CD4-positive, alpha-beta T cell treated with Interleukin-6 at 100 ng/mL for 8 hours (primary cell): ENCODE measurements at places on chromosomes 1 and 21.

- no peak for DNase-seq
Observed at GRCh38 chr1:8652467-8653046, 164.9 kb downstream of the RERE start.

- no peak for DNase-seq
Observed at GRCh38 chr21:46363698-46364097, 39.7 kb downstream of the PCNT start.

DNA sequence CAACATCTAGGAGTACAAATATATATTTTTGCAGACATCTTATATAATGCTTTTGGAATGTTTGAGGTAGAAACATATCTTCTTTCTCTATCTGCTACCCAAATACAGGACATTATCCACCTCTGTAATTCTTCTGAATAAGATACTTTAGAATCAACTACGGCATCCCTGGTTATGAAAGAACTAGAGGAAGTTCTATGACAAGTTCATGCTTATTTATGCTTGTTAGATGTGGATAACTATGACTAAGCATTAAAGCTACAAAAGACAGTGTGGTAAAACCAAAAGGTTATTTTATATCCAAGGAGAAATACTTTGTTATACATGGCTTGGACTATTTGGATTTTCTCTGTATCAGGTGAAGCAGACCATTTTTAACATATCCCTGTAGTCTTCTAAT lies 894.0 kb downstream of the KCNT2 start:
- DNase-seq = no peak

- peak; percentile 40 for DNase-seq
Observed at GRCh38 chr1:39205781-39206464, 1.4 kb downstream of the MACF1 start.

- DNase-seq = no peak
Observed at GRCh38 chr21:14383596-14384180, 742 bp upstream of the HSPA13 start.

- DNase-seq = no peak
Observed at GRCh38 chr1:235759336-235759735, 107.4 kb downstream of the LYST start.

- DNase-seq = no peak
Observed at GRCh38 chr1:112540226-112540794, 31.5 kb downstream of the WNT2B start.

GRCh38 chr1:47333578-47333921 lies at the start of gene CMPK1:
Gene CMPK1, plus strand, starts transcription at chr1:47333790. Its CDS starts 156 bp downstream, at chr1:47333946.
- DNase-seq = peak; percentile 75

- no peak for DNase-seq
Observed at GRCh38 chr1:201466492-201466891, 2.5 kb downstream of the PHLDA3 start.

GRCh38 chr1:119448127-119448511 lies 33.2 kb downstream of the HSD3B2 start:
- DNase-seq = no peak

GRCh38 chr1:219460896-219461815 lies 151.7 kb downstream of the ZC3H11B start:
- no peak for DNase-seq

DNA sequence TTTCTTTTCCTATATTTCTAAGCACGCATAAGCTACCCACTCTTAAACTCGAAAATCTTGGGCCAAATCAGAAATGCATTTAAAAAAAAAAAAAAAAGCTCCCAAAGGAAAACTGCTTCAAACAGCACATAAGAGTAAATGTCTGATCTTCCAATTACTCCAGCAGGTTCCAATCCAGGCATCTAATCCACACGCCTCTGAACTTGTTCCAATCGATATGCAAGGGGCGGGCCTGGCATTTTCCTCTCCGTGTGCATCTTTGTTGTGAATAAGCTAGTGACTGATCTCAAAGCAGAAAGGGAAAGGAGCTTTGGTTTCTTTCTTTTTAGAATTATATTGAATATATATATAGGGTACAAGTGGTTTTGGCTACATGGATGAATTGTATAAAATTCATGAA lies 365.5 kb downstream of the PRDM2 start:
- no peak for DNase-seq

- DNase-seq = no peak
Observed at GRCh38 chr1:160653620-160654016, 6.8 kb upstream of the SLAMF1 start.

DNA sequence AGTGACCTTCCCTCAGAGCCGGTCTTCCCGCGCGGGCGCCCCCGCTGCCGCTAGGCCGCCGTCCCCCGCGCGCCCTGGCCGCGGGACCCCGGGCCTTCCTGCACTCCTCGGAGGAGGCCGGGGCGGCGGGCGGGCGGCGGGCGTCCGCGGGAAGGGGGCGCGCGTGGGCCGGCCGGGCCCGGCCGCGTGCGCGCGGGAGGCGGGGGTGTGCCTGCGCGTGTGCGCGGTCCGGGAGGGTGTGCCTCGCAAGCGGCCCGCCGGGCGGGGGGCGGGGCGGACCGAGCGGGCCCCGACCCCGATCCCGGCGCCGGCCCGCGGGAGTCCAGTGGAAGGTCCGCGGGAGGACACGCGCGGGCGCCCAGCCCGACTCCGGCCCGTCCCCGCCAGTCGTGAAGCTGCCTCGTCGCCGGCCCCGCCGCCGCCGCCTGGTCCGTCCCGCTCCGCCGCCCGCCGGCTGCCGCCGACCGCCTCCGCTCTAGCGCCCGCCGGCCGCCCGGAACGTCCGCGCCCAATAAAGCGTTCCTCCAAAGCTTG lies 438 bp downstream of the MRPS6 start:
- DNase-seq = peak; percentile 45

DNA sequence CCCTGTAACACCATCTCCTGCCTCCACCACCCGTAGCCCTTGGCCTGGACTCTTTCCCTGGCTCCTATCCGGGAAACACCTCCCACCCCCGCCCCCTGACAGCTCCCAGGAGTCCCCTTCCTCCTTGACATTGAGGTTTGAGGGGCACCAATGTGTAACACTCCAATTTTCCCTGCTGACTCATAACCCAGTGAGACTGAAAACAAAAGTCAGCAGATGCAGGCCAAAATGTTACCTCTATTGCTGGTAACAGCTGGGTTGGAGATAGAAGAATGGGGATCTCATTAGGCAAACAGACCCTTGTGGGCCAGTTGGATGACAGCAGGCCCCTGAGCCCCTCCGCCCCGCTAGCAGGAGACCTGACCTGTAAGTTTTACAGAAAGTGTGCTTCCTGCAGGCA lies 237.2 kb downstream of the KAZN start:
- no peak for DNase-seq

DNA sequence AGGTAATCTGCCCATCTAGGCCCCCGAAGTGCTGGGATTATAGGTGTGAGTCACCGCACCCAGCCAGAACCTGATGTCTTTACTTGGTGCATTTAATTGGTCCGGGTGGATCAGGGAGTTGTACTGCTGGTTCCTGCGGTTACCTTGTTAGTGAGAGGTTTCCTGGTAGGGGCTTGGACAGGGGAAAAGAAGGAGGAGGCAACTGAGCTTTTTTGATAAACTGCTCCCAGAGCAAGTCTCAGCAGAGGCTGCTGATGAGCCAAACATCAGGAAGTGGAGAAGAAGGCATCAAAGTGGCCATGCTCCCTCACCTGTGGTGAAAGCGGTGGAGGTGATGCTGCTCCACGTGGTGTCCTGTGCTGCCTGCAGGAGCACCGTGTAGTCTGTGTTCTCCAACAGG lies 161.5 kb upstream of the KIAA0040 start:
- no peak for DNase-seq

DNA sequence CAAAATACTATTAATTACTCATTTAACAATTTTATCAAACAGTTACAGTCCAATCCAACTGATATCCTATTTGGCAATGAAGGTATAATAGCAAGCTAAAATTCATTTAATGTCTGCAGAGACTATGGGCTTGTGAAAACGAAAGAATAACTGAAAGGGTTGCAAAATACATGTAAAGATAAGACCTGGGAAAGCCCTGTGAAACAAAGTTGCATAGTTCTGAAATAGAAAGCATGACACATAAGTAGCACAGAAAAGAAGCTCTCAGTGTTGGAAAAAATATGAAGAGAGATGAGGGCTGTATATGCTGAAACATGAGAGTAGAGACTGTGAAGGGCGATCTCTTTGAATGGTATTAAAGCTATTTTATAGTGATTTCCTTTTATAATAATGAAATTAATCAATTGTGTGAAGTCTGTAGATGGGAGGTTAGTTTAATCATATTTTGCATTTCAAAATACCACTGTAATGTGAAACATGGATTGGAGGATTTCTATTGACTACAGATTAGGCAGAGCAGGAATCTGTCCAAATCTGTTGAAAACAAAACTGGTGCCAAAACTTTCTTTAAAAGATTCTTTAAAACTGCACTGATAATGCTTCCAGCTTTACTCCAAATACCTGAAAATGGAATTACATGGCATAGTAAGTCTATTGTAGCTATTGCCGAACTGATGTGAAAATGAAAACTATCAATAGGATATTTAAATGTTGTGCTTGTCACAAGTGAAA lies 1518.9 kb upstream of the B3GALT2 start:
- DNase-seq = no peak

DNA sequence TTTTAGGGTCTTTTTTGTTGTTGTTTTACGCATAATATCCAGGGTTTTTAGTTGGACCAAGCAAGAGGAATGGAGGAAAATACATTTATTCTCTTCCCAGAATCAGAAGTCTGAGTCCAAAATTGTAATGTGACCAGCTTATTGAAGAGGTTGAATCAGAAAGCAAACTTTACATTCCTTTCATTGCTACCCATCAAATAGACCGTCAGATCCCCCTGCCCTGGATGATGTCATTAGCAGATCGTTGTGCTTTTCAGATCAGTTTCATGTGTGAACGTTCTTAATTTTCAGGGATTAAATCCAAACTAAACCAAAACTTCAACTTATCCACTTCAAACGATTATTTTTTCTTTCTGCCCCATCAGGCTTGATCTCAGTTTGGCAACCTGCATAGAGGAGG lies 85.7 kb upstream of the NGF start:
- no peak for DNase-seq

DNA sequence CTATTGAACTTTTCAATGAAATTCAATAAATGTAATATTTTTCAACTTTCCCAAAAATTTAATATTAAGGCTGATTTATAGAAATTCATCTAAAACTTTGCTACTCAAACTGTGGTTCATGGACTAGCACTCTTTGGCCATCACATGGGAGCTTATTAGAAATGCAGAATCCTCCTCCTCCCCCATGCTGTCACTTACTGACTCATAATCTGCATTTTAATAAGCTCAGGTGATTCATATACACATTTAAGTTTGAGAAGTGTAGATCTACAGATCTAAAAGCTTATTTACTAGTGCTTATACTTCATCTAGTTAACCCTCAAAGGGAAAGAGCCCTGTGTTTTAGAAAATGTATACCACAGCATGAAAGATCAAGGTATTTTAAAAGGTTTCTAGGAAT lies 84.3 kb downstream of the HS2ST1 start:
- DNase-seq = no peak

DNA sequence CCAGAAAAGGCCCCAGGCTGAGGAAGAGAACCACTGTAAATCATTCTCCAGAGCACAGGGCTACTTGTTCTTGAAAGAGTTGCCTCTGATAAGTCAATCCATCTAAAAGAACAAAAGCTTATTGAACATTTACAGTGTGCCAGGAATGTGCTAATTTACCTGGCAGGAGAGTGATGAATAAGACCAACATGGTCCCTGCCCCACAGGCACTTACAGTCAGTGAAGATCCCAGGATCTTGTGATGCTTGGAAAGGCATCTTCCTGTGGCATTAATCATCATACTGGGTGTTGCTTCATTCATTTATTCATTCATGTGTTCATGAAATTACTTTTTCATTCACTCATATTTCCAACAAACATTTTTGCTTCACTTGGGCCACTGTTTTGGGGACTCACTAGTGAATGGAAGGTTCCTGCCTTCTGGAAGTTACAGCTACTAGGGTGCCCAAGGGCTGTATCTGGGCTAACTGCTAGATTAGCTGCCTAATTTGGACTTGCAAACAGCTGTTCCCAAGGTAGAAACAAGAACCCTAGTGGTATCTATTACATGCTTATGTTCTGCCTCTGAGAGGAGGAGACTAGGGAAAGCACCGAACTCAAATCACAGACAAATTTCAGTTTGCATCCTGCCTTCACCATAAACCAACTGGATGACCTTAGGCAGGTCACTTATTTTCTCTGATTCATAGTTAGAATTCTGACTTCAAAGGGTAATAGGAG lies 133.5 kb downstream of the CLIC6 start:
- no peak for DNase-seq

DNA sequence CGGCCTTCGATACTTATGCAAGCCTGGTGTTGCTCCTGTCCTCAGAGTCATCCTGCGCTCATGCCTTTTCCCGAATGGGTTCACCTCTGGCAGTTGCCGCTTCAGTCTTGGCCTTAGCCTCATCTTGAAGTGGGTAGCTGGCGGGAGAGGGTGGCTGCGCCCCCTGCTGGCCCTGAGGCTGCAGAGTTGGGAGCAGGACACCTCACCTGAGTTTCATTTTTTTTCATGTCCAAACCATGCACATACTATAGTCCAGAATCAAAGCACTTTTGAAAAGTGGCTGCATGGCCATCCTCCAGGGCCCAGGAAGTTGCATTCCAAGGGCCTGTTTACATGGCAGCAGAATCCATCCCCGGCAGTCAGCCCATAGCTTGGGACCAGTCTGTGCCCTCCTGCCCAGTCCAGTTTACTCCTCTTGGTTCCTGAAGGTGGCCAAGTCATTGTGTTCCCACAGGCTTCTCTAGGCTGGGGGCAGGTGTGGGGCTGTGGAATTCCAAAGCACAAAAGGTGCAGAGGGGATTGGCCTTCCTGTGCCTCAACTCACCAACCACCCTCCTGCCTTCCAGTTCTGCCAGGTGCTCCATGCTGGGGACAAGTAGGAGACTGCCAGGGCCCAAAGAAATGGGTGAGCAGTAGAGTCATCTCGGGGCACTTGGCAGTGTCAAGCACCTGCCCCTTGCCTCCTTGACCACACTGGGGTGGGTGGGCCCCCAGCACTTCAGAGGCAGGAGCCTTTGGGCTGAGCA lies 44.0 kb downstream of the YARS1 start:
- peak; percentile 72 for DNase-seq

DNA sequence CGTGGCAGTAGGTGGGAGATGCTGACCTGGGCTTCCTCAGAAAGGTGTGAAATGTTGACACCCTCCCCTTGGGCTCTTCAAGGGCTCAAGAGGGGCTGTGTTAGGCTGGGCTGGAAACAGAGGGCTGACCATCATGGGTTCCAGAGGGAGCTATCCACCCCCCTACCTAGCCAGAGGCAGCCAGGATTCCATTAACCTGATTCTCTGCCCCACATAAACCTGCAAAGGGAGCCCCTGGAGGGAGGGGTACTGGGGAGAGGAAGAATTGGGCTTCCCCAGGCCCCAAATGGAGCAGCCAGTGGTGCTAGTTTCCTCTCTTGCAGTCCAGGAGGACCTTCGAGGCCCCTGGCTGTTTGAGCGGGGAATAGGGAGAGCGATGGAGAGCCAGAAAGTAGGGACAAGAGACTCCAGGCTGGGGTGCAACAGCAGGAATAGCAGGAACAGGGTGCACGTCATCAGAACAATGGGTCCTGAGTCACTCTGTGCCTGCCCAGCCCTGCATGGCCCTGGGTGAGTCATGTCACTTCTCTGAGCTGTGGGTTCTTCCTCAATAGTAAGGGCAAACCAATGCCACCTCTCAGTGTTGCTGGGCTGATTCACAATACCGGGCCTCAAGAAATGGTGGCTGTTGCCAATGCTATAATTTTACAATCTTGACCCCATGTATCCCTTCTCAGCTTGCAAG lies 121.2 kb downstream of the EPHB2 start:
- no peak for DNase-seq

- DNase-seq = no peak
Observed at GRCh38 chr1:91817211-91817905, 68.6 kb downstream of the TGFBR3 start.
